ENCODE measurements at places on chromosomes 4 and X.

- DNase-seq: no peak
These were observed 287.3 kb upstream of the CLNK start for GRCh38 chr4:10971800-10972401.

GRCh38 chr4:2732526-2732925, 23.6 kb downstream of the TNIP2 start:
- no peak for DNase-seq

- DNase-seq: peak; percentile 17
These were observed 844.2 kb downstream of the RAPGEF2 start for GRCh38 chr4:159946983-159947615.

DNA sequence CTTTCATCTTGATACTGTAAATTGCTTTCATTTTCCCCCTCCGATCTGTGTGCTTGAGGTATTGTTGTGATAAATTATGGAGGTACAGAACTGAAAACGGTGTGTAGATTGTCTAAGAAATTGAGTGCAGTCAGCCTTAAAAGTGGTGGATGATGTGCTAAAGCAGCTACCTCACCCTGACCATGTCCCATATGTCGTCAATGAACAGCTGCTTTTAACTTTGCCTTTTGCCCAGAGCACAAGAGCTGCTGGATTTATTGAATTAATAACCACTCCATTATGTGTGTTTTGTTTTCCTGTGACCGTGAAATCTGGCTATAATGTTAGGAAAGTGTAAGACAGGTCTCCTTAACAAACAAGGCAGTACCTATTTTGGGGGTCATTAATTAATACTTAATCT, 581.9 kb upstream of the PITX2 start:
- no peak for DNase-seq

GRCh38 chr4:74098427-74098994, 484 bp downstream of the CXCL2 start:
- DNase-seq: no peak

- DNase-seq: peak; percentile 80
These were observed at the start of gene IQSEC2 for GRCh38 chrX:53281321-53281822. IQSEC2 (minus strand) TSS chrX:53281584.
